Muscle of arm (tissue), 14 donors: ENCODE measurements at places on chromosomes 2 and 18. TPM values are rescaled to one million over a fixed set of nuclear protein-coding genes. Genes with fewer than 3 reads are reported as not detected.

DNA sequence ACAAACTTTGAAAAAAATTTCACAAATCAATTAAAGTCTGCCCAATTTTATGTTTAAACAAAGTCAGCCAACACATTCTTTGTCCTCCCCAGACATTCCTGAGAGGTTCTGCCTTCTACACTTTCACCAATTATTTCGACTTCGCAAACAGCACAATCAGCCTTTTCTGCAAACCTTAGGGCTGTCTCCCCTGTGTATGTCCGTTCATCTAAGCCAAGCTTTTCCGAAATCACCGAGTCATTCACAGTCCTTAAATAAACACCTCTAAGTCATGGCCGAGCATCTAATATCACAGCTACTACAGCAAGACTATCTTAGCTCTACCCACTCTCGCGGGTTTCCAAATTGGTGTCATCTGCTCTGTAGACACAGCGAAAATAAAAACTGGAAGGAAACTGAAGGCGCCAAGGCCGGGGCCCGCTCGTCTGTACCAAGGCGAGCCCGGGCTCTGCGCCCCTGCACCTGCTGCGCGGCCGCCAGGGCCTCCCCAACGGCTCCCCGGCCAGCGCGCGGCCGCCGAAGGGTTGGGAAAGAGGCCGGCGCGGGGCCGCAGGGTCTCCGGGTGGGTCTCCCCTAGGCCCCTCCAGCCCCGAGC is 730 bp downstream of the ODC1 start:
- DNase-seq = peak; percentile 38

The HOXD8 gene
- polyA plus RNA-seq = 47.7 TPM

GRCh38 chr2:177429688-177430325 is 37.2 kb downstream of the AGPS start:
- no peak for DNase-seq

GRCh38 chr2:12750166-12750905 is 33.6 kb downstream of the TRIB2 start:
- no peak for DNase-seq

The COQ10B gene
- 14.0 TPM for polyA plus RNA-seq

The DSG3 gene
- polyA plus RNA-seq = 28.0 TPM

DNA sequence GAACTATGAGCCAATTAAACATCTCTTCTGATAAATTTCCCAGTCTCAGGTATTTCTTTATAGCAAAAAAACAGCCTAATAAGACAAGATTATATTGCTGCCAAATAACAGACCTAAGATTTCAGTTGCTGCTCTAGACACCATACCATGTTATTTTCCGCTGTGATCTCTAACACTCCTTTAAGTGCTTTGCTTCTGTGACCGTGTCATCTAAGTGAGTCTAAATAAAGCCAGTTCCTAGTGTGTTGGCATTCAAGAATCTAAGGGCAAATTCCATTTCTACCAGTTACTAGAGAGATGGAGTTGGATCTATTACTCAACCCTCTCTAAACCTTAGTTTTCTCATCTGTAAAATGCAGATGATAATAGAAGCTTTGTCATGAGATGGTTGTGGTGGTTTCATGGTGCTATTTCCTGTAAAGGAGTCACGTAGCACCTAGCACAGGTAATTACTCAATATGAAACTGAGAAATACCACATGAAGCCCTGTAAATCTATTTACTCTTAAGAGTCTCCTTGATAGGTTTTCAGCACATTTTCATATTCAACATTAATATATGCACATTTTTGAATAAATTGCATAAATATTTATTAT is 40.5 kb downstream of the SPHKAP start:
- DNase-seq = no peak

DNA sequence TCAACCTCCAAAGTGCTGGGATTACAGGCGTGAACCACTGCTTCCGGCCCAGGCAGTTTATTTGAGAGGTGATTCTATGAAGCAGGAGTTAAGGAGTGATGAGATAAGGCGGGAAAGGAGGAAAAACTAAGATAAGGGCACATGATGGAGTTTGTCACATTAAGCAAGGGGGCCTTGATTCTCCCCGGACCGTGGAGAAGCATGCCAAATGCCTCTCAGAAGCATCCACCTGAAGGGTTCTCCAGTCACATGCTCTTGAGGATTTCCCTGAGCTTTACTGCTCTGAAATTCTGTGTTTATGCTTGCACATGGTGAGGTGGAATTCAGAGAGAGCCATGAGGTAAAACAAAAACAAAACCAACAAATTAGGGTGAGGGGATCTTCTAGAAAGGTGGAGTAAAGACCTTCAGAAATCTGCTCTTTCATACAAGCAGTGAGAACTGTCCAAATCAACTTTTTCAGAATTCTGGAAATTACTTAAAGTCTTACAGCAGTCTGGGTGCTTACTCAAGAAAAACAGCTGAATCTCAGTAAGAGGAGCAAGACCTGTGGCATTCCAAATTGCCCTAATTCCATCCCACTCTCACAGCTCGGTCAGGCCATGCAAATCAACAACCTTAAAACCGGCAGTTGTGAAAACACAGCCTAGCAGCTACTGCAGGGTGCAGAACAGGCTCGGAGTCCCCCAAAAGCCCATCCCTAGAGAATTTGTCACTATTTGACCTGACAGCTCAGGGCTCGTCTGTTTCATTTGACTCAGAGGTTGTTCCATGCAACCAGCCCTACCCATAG is 69.1 kb upstream of the CTLA4 start:
- DNase-seq = no peak

DNA sequence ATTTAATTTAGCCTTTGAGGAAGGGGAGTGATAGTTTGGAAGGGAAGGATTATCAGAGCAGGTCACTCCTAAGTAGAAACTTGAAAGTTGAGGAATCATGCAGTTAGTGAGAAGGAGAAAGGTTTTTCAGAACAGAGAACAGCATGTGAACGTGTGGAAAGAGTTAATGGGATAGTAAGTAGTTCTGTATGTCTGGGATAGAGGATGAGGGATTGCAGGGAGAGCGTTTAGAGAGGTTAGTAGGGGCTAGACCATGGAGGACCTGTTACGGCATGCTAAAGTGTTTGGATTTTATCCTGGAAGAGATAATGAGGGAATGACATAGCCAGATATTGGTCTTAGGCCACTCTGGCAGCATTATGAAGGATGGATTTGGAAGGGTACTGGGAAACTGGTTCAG is 1.8 kb downstream of the ZNF512 start:
- no peak for DNase-seq

- no peak for DNase-seq
These were observed 92.5 kb downstream of the PRPF40A start for GRCh38 chr2:152624805-152625204.

The CFAP65 gene
- not detected for polyA plus RNA-seq

- DNase-seq = no peak
These were observed 18.4 kb upstream of the SELENOI start for GRCh38 chr2:26327291-26328272.

GRCh38 chr2:48943436-48943835 is 187.9 kb upstream of the LHCGR start:
- no peak for DNase-seq

The CCBE1 gene
- polyA plus RNA-seq = 4.2 TPM

The MOGAT1 gene
- not detected for polyA plus RNA-seq

GRCh38 chr18:22789600-22789999 is 143.5 kb upstream of the RBBP8 start:
- DNase-seq = no peak

DNA sequence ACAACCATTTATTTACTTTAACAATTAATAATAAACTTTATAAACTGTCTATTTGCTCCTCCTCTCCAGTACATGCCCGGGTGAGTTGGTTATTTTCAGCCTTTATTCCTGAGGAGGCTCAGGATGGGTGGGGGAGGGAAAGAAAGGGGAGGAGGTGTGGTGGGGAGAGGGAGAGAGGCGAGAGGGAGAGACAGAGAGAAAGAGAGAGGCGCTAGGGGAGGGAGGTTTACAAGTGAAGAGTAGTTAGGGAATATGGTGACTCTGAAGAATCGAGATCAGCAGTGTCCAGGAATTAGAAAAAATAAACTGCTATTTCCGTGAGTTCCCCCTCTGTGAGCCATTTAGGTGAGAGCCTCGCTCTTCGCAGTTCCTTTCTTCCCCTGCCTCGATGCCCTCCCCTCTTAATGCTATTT is 138.9 kb downstream of the MEIS1 start:
- DNase-seq = no peak

- no peak for DNase-seq
These were observed 156.9 kb upstream of the ITGA6 start for GRCh38 chr2:172270278-172271079.

DNA sequence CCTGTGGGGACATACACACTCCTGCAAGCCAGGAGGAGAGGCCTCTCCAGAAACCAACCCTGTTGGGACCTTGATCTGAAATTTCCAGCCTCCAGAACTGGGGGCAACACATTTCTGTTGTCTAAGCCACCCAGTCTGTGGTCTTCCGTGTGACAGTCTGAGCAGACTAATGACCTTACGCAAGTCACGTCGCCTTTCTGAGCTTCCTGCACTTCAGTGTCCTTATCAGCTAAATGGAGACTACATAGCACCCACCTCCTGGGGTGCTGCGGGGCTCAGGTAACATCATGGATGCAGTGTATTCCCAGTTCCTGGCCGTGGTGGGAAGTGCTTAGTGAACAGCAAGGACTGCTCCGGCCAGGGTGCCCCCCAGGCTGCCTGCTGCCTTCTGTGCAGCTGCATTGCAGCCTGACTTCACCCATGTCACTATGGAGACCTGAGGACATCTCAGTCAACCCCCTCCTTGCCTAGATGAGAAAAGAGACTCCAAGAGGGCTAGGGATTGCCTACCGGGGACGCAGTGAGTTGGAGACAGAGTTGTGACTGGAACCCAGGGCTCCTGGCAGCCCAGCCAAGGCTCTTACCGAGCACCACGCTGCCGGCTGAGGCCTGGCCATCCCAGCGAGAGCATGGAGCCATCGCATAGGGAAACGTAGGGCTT is 61.2 kb upstream of the FZD5 start:
- DNase-seq = no peak

GRCh38 chr18:41873730-41874129 is 81.3 kb upstream of the PIK3C3 start:
- no peak for DNase-seq

The ANKRD53 gene
- 1.0 TPM for polyA plus RNA-seq

GRCh38 chr2:149871091-149871885 is 283.7 kb upstream of the MMADHC start:
- DNase-seq = no peak

The ADCYAP1 gene
- 0.52 TPM for polyA plus RNA-seq

DNA sequence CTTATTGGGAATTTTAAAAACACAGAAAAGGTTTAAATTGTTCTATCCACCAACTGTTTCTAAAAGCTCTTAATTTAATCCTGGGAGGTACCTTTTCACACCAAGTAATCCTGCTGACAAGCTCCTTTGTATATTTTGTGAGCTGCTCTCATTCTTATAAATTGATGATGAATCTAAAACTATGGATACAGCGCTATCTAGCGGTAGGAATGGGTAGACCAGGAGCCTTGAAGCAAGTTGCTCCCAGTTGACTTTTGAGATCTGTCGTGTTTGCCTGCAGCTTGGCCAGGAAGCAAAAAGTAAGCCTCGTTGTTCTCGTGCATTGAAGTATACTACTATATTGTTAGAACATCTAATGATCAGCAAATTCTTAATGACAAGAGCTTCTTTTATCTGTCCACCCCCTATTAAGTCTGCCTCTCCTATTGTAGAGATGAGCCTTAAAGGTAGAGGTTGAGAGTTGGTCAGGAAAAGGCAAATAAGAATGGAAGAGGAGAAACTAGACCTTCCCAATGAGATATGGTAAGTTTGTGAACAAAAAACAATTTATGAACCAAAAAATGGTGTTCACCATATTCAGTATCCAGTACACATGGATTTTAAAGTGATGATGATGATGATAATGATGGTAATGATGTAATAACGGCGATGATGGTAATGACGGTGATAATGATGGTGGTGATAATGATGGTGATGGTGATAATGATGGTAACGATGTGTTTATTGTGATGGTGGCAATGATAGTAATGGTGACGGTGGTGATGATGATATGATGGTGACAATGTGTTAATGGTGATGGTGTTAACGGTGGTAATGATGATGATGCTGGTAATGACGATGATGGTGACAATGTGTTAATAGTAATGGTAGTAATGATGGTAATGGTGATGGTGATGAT is 212.1 kb upstream of the NCKAP5 start:
- DNase-seq = peak; percentile 82

The CHRND gene
- polyA plus RNA-seq = 89.6 TPM

DNA sequence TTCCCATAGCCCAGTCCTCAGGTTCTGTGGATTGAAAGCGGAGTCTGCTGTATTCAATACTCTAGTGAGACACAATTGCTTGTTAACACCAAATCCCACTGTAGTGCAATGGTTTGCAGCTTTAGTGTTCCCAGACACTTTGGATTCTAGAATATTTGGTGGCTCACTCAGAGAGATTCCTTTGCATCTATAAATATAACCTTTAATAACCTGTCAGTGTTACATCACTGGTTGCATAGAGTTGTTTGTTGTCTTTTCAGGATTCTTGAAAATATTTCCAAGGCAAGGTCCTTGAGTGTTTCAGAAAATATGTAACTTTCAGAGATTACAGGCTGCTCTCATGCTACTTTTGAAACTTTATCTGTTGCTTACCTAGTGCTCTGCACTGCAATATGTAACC is 157.5 kb downstream of the ZEB2 start:
- DNase-seq = no peak

The FTCDNL1 gene
- 2.1 TPM for polyA plus RNA-seq

The KCNG2 gene
- polyA plus RNA-seq = 0.93 TPM

DNA sequence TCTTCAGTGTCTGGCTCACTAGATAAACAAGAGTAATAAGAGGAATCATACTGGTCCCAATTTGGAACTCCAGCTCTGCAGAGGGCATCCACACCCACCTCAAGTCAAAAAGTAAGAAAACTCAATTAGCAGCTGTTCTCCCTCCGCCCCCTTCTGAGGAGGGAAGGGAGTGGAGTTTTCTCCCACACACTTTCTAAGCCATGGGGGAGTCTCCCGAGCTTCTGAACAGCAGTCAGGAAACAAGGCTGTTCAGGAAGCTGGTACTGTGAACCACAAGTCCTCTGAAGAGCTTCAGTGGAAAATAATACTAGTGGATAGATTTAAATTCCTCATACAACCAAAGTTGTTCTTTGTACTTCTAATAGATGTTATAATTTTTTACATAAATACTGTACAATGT is 32.9 kb upstream of the SPTBN1 start:
- DNase-seq = no peak

The GREB1 gene
- 12.2 TPM for polyA plus RNA-seq

The CELF4 gene
- polyA plus RNA-seq = 1.8 TPM
